Heart left ventricle (tissue), 16 donors: ENCODE measurements at places on chromosomes 16 and 17. TPM values are rescaled to one million over a fixed set of nuclear protein-coding genes. Genes with fewer than 3 reads are reported as not detected.
A peak's percentile ranks its signal among the peaks of the same experiment; 100 is the strongest.

The HSPB9 gene
- total RNA-seq, result not detected

The OR1F1 gene
- total RNA-seq, result not detected

The BRICD5 gene
- 1.7 TPM for total RNA-seq

The MYO15A gene
- total RNA-seq, result 0.12 TPM

GRCh38 chr17:2214047-2214928, 89.3 kb downstream of the SMG6 start:
- H3K36me3 ChIP-seq, result no peaks in the 10 kb centered on the region
- H3K4me3 ChIP-seq, result no peak overlapping the region
- peak; percentile 79 for DNase-seq
- H3K27me3 ChIP-seq, result no peaks in the 10 kb centered on the region

- no peaks in the 10 kb centered on the region for H3K36me3 ChIP-seq
- H3K4me1 ChIP-seq, result no peaks in the 10 kb centered on the region
- no peaks in the 10 kb centered on the region for H3K27me3 ChIP-seq
- H3K27ac ChIP-seq, result no peak within 1 kb of the TSS
These were observed at the start of gene ALOX12B for GRCh38 chr17:8087075-8087951. Gene ALOX12B, minus strand, starts transcription at chr17:8087716. Its CDS starts 274 bp downstream, at chr17:8087442.

- DNase-seq, result no peak
- H3K27me3 ChIP-seq, result peaks cover 36% of the 10 kb centered on the region
- H3K27ac ChIP-seq, result no peak overlapping the region
- no peak overlapping the region for H3K4me3 ChIP-seq
- H3K4me1 ChIP-seq, result no peaks in the 10 kb centered on the region
These were observed 1.9 kb upstream of the MT1B start for GRCh38 chr16:56649820-56650219.
